Activated CD4-positive, alpha-beta T cell treated with anti-CD3 and anti-CD28 coated beads, Interleukin-2, Interleukin-4, amounts not matched to agents 100 ng/mL and 50 ng/mL, durations not matched to agents 16 hours and 8 hours (primary cell): ENCODE measurements at places on chromosomes 7 and 10.

- no peak for DNase-seq
Measured at GRCh38 chr7:155255071-155255470, 42.6 kb upstream of the INSIG1 start.

DNA sequence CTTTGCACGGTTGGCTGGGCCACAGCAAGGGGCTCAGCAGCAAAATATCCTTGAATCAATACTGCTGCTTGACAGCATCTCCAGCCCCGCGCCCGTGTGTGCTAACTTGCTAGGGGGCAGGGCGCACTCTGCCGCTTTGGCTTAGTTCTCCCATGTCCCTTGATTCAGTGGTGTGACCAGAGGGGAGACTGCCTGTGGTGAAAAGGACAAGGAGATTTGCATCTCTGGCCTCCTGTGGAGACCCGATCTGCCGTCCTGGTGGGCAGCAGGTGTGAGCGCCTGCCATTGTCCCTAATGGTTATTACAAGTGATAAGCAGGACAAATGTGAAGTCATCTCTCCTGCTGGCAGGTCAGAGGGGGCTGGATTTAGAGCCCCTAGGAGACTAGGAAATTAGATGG, 500.2 kb upstream of the GALNT17 start:
- DNase-seq = no peak

DNA sequence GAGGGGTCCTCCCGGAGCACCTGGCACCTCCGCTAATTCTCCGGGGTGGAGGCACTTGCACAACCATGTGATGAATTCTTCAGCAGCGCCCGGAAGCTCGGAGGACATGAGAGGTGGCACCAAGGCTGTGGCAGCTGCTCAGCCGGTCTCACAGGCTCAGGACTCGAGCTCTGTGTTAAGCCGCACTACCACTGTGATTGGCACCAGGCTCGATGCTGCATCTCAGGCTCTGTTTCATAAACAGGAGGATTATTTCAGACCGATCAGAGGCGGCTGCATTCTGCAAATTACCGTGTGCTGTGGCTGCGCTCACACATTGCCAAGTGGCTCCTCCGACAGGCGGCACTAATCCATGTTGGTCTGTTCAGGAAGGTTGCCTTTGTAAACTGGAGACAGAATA, 495.2 kb downstream of the DNAJB6 start:
- no peak for DNase-seq

GRCh38 chr10:49417311-49418052, 21.6 kb upstream of the DRGX start:
- no peak for DNase-seq

DNA sequence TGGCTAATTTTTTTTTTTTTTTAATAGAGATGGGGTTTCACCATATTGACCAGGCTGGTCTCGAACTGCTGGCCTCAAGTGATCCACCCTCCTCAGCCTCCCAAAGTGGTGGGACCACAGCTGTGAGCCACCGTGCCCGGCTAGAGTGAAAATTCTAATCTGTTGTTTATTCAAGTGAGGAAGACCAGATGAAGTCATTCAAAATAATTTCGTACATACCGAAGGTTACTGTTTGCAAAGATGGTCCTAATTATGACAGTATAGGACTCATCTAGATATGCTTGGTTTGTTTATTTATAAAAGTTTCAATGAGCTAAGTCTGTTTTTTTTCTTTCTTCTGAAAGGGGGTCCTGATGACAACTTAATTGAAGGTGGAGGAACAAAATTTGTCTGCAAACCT, 376.8 kb downstream of the EXOC4 start:
- no peak for DNase-seq
